ENCODE measurements at places on chromosomes 4 and X.

DNA sequence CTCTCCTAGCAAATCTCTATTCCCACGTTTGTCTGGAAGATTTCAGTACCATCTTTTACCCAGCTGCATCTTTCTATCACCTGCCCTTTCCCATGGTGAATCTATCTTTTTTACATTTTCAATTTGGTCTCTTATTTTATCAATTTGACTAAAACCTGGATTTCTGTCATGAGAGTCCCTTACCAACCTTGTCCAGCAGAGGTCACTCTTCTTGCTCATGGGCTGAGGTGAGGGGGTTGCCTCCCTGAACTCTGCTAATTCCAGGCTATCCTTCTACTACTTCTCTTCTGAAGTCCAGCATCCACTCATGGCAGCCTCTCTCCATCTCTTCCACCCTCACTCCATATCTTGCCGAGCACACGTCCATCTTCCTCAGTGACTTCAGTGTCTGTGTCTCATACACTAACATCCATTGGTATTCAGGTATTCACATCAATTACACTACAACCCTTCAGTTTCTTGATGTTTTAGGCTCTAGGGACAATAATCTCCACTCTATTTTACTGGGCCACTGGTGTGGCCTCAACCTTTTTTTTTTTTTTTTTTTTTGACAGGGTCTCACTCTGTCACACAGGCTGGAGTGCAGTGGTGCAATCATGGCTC is 17.8 kb upstream of the ZNF827 start:
- DNase-seq = peak; percentile 56

- DNase-seq = no peak
Observed at GRCh38 chr4:87746001-87746400, 53.4 kb upstream of the IBSP start.

DNA sequence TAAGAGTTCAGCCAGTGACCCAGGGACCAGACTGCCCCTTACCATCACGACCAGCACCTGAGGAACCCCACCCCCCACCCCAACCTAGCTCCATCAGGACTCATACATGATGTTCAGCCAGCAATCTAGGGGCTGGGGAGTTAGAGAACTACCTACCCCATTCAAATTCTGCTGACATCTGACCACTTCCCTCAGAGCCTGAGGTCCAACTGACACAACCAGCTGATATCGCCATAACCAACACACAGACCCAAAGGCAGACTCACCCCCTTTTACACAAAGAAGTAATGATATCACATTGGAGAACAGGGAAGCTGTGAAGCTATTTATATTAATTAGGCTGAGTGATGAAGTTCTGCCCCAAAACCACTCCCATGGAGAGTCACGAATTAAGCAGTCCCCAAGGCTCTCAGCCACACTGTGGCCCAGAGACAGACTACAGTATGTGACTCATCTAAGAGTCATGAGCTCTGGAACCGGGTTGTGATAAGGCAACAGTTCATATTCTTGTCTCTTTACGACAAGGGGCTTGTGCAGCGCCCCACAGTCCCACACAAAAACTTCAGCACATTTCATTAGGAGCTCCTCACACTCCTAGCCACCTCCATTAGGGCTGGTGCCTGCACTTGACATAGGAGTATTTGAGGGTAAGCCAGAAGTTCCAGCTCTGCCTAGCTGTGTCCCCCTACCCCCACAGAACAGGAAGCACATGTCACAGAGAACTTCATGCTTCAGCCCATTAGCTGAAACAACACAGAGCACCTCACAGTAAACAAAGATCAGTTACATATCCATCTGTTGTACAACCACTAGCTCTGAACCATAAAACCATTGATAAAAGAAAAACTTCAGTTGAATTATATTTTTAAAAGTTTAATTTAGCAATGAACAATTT is 184.7 kb upstream of the ZCCHC13 start:
- DNase-seq = peak; percentile 67

- no peak for DNase-seq
Observed at GRCh38 chr4:27662426-27662825, 801.8 kb downstream of the STIM2 start.

GRCh38 chr4:99104153-99104552 is 15.6 kb upstream of the ADH5 start:
- no peak for DNase-seq

GRCh38 chrX:12425496-12425895 is 287.2 kb downstream of the FRMPD4 start:
- no peak for DNase-seq

GRCh38 chr4:85736571-85736970 is 261.6 kb downstream of the ARHGAP24 start:
- DNase-seq = no peak

DNA sequence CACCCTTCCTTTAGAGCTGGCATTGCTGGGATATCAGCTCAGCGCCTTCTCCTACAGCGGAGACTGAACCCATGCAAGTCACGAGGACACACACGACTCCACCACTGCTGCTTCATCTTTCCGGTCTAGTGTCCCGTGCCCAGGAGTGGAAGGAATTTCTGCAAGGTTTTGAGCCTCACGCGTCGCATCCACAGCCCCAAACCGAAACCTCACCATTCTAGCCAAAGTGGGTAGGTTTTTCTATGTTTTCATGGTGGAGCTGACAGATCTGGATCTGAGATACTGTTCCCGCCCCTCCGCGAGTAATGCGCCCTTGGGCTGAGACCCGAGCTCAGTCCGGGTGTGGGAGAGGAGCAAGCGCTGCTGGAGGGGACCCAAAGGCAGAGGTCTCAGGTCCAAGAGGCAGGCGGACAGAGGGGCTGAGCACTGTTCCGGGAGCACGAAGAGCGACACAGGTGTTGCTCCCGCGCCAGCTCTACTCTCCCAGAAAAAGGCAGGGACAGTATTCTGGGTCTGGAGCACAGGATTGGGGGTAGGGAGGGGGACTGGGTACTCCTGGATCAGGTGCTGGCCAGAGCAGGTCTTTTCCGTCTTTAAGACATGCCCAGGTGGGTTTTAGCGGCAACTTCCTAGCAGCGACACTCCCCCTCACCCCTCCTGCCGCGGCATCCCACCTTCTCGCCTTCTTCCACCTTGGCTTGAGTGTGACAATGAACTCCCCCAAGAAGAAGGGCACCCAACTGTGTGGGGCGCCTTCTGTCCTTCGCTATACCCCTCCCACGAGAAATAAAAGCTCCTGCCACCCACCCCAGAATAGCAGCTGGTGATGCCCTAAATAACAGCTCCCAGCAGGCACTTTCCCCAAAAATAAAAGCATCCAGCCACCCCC is 1.8 kb downstream of the EPHA5 start:
- peak; percentile 63 for DNase-seq

DNA sequence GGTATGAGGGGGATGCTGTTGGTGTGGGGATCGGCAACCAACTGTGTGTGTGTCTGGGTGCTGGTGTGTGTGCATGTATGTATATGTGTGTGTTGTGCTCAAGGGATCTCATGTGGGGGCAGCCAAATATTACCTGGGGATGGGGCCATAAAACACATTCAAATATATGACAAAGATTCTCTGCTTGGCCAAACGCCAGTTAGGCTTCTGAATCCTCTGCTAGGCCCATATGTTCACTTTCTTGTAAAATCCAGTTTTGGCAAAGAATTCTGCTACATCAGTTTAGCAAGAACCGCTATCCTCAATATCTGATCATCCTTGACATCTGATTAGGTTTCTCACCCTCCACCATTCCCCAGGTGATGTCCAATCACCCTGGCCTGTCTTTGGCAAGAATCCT is 106.6 kb downstream of the RASL11B start:
- no peak for DNase-seq

DNA sequence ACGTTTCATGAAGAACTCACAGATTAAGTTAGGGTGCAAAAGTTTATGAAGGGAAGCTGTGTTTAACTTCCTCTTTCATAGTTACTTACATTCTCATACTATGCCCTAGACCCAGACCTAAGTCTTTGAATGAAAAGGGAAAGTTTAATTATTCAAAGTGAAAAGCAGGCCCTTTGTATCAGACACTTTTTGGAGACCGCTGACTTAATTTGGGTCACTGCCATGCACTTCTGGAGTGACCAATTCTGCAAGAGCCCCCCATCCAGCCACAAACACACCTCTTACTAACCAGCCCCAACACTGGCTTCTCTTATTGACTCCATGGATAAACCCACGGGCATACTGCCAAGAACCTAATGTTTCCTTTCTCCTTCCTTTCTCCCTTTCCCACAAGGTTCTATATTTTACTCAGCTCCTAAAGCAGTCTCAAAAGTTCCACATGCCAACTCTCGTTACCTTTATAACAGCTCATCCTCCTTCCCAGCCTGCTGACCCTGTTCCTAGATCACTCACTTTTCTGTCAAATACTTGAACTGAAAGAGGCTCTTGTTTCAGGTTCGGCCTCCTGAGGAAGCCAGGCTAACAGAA is 34.5 kb downstream of the ABCE1 start:
- peak; percentile 6 for DNase-seq

- DNase-seq = no peak
Observed at GRCh38 chrX:16196829-16197228, 29.5 kb downstream of the MAGEB17 start.

DNA sequence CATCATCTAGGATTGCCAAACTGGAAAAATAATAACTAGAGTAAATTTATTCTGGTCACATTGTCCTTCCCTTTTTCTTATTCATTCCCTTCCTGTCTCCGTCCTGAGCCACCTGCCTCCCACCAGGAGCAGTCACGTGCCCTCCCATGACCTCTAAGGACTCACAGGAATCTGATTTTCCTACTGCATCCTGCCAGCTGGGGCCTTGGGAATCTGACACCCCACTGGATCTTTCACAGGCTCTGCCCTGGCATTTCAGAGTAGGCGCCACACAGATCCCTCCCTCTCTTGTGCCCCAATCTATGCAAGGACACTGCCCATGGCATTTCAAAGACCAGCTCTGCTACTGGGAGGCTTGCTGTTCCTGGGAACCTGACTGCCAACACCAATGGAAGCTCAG is 520.5 kb downstream of the PPARGC1A start:
- DNase-seq = no peak

- DNase-seq = no peak
Observed at GRCh38 chrX:3699821-3700381, 13.5 kb downstream of the PRKX start.

DNA sequence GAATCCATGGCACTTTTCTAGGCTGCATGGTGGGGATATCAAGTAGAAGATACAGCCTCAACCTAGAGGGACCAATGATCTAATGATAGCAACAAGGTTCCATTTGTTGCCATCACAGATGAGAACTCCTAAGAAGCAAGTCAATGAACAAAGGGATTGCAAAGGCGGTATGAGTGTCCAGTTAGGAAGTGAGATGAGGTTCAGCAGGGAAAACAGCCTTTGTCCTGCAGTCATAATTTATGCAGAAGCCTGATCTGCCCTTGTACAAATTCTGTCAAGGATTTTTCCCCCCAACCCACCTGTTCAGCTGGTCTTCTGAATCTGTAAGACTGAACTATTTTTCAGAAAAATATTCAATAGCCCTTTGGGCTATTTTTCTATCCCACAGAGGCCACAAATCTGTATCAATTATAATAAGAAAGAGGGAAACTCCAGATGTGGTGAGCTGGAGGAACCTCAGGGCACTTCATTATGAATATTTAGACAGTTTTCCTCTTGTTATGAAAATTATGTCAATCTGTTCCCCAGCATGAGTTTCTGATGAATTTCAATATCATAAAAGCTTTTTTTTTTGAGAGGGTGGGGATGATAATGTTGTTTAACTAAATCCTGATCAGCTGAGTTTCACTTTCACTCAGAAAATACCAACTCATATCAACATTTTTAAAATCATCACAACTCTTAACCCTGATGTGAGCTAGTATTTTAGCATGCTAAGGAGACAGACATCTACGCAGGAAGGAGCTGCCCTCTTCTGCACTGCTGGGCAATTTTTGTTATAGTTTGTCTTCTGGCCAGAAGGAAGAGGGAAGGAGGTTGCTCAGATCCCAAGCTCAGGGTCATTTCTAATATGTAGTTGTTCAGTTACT is 127.2 kb upstream of the MAP3K15 start:
- no peak for DNase-seq

DNA sequence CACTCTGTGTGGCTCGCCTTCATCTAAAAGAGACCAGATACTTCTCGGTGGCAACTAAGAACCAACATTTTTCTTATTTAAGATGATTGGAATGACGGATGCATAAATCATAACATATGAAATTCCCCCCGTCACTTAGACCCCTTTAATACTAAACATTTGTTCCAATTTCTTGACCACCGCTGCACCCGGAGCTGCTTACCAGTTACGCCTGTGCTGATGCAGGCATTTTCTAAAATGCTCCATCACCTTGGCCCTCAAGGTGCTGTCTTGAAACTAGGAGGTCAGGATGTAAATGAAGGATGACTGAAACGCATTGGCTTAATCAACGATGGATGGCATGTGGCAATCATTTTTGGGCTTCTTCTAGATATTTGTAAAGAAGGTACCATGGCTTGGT is 130.0 kb downstream of the CPZ start:
- DNase-seq = no peak

GRCh38 chrX:70960730-70961129 is 29.8 kb upstream of the SLC7A3 start:
- DNase-seq = no peak

- no peak for DNase-seq
Observed at GRCh38 chr4:41541687-41542094, 3.7 kb downstream of the LIMCH1 start.
